ENCODE measurements at places on chromosomes 5 and 9.

DNA sequence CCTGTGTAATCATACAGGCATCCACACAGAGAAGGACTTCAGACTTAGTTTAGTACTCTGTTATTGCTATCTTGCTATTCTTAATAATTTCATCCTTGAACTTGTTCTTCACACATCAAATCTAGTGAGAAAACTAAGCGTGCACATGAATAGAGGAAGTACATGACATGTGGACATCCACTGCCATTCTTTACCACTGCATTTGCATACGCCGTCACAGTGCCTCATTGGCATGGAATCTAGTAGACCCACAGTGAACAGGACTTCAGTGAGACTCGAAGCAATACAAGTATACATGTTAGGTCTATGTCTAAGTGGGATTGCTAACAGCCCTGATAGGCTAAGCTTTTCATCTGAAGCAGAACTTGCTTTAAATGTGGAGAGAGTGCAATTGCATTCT lies 592.1 kb downstream of the TLE4 start:
- no peak for DNase-seq

DNA sequence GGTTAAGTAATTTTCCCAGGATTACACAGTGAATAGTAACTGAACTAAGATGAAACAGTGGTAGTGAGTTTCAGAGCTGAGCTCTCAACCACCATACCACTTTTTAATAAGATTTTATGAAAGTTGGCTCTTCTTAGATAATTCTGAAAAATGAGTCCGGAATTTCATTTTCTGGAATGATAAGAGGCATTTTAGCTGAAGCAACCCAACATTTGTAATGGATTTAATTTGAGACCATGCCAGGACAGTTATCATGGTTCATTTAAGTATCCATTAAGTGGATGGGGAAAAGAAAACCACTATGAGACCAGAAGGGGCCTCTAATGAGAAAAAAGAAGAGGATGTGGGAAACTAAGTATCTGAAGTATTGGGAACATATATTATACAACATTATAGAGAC lies 464.7 kb upstream of the C9orf72 start:
- no peak for DNase-seq

DNA sequence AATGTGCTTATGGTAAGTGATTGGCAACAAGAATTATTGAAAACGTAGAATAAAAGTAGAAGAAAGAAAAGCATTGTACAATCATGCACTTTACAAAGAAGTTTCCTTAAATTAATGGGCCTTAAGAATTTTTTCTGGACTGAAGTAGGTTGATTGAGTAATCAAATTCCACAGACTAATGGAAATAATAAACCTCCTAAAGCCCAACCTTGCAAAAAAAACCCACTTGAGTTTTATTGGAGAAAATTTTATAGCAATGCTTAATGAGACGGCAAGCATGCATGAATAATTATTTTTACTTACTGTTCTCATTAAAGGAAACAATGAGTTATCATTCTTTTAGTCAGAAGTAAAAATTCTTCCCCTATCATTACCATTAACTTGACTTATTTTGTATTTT lies 676.1 kb upstream of the C9orf72 start:
- no peak for DNase-seq

DNA sequence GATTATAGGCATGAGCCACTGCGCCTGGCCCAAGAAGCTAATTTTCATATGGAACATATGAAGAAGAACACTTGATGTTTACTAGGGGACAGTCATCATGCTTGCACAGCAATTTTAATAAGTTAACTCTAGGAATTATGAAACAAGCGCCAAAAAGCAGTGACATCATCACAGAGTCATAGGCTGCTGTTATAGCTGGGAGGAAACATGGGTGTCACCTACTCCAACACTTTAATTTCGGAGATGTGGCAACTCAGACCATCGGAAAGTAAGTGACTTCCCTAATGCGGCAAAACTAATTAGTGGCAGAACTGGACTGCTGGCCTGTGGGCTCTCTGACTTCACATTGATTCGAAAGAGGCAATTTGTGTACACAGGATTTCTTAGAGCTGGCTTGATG lies 38.1 kb upstream of the EQTN start:
- no peak for DNase-seq

DNA sequence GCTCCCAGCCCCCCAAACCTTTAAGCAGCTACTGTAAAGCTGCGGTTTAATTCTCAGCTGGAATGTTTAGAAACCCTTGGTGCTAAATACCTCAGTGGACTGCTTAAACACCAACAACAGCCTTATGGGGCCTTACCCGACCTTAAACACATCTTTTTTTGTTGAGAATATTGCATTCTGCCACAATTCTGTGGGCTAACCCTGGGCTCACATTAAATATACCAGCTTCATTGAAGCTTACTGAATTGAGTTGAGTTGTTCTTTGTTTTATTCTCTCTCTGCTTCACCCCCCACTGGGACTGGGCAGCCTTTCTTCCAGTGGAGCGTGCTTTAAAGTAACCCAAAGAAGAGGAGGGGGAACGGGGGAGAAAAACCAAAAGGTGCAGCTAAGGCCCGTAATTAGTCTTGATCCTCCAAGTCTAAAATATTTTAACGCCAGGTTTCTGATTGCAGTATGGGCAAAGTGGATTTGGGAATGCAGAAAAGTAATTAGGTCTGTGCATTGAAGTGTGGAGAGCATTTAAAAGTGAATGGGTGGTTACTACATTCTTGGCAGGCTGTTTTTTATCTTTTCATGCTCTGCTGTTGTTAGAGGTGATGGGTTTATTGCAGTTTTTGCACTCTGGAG lies 281.2 kb downstream of the NR2F1-AS1 start:
- peak; percentile 38 for DNase-seq

- DNase-seq: no peak
Observed at GRCh38 chr5:121152411-121152810, 688.3 kb downstream of the PRR16 start.

DNA sequence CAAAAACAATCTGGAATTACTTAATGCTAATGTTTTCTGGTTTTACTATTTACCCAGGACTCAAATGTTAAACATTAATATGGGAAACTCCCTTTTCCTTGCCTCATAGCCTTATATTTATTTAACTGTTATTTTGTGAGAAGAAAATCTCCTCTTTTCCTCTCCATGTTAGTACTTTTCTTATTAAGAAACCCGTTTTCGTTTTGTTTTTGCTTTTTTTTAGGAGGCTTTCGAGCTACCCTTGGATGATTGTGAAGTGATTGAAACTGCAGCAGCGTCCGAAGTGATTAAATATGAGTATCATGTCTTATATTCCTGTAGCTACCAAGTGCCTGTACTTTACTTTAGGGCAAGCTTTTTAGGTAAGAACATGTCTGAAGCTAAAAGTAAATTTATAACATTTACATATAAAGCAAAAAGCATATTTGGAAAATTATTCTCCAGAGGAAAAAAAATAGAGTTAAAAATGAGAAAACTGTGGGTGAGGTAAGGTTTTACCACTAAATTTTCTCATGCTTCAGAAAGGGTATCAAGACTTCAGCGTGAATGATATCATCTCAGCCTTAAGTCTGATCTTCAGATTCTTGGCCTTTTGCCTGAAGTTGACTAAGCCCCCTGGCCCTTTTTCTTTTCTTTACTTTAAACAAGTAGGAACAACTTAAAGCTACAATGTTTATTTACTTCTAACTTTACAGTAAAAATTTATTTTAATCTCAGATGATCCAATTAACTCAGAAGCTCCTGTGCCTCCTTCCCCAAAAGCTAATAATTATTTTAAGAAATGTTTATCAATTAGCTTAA lies 113.8 kb downstream of the RPS23 start:
- DNase-seq: no peak

DNA sequence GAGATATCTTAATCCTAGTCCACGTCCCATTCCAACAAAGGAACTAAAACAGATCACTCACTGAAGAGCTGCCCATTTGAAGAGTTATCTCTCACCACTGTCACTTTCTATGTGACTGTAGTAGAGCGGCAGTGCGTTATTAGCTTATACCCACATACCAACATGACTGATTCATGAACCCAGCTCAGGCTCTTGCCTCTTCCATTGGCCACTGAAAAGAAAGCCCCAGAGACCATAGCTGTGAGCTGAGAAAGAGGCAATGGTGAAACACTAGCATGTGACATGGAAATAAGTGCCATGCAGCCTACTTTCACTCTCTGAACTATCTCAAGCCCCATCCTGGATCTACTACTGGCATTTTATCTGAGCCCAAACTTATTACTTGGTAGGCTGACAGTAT lies 151.7 kb upstream of the MOCS2 start:
- no peak for DNase-seq

Data from NCI-H1105 treated with DMSO at 0.1 percent for 48 hours (cell line).